ENCODE measurements at places on chromosomes 12 and 14. TPM values are rescaled to one million over a fixed set of nuclear protein-coding genes. Genes with fewer than 3 reads are reported as not detected.

CLEC4C gene
- total RNA-seq: not detected

GRCh38 chr12:47821346-47821706 lies 1.6 kb upstream of the HDAC7 start:
- DNase-seq: peak; percentile 44

CCDC38 gene
- not detected for total RNA-seq

DNA sequence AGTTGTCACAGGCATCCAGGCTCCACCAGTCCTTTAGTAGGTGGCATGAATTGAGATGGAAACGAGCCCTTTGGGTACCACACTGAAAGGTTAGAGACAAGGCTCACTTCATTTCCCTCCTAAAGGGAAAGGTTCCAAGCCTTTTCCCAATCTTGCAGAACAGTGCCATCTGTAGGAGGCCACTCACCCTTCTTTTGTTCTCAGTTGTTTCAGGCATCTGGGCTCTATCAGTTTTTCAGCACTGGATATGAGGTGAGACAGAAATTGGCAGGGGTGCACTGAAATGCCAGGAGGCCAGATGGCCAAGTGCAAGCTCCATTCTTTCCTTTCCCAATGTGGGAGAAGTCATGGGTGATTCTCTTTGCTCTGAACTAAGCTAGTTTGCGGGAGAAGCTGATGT lies 15.2 kb downstream of the FBXO33 start:
- DNase-seq: no peak

CABP1 gene
- 0.45 TPM for total RNA-seq

DNA sequence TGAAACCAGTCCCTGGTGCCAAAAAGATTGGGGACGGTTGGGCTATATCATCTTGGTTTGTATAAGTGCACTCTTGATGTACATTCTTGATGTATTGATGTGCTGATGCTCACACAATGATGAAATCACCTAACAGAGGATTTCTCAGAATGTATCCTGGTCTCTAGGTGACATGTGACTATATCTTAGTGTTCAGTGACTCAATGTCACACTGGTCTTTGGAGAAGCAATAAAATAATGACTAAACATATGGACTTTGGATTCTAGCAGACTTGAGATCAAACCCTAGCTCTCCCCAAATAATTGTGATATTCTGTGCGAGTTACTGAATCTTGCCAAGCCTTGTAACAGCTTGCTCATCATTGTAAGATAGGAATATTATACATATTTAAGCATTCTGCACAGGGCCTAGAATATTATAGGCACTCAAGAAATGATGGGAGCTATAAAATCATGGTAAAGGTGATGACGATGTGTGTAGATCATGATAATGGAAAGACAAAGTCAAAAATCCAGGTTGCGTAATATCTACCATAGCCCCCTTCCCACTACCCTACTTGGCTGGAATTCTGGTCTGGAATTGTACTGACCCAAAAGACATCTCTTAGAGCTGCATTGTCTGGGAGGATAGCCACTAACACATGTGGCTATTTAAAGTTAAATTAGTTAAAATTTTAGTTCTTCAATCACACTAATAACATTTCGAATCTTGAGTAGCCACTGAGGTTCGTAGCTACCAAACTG lies 117.6 kb upstream of the PWP1 start:
- DNase-seq: no peak

CMA1 gene
- not detected for total RNA-seq
